Mesothelial cell of epicardium (in vitro differentiated cells): ENCODE measurements at places on chromosomes 12 and 14. TPM values are rescaled to one million over a fixed set of nuclear protein-coding genes. Genes with fewer than 3 reads are reported as not detected.

Gene BDKRB2
- total RNA-seq: 10.1 to 11.5 TPM (median 11.3 TPM) in 3 replicates

Gene AMN1
- total RNA-seq: 14.6 to 17.5 TPM (median 15.3 TPM) in 3 replicates

Gene CLEC14A
- 0.13 TPM in 1 of 3 replicates, not detected in the others for total RNA-seq

Gene CLEC4C
- not detected in 3 replicates for total RNA-seq

Gene OR10G3
- total RNA-seq: not detected in 3 replicates

Gene GPR135
- 3.7 to 4.2 TPM (median 3.8 TPM) in 3 replicates for total RNA-seq

Gene C12orf42
- 0.11 to 0.18 TPM in 2 of 3 replicates, not detected in the other for total RNA-seq

Gene MYO1H
- total RNA-seq: not detected in 3 replicates

Gene NUBPL
- total RNA-seq: 19.7 to 22.6 TPM (median 22.1 TPM) in 3 replicates

Gene SPTSSA
- total RNA-seq: 10.4 to 11.4 TPM (median 11.3 TPM) in 3 replicates

Gene TAS2R50
- total RNA-seq: 3.3 to 3.4 TPM (median 3.3 TPM) in 3 replicates

Gene CABP1
- 0.43 to 1.1 TPM (median 0.55 TPM) in 3 replicates for total RNA-seq

Gene TSHR
- not detected in 3 replicates for total RNA-seq

Gene FAM222A
- 1.1 to 1.9 TPM (median 1.6 TPM) in 3 replicates for total RNA-seq

Gene MMP19
- 3.1 to 3.3 TPM (median 3.3 TPM) in 3 replicates for total RNA-seq

Gene NPFF
- not detected in 3 replicates for total RNA-seq

Gene CCDC197
- total RNA-seq: not detected in 3 replicates

Gene CMTM5
- 0.29 TPM in 1 of 3 replicates, not detected in the others for total RNA-seq

Gene MCRS1
- total RNA-seq: 65.6 to 72.4 TPM (median 68.1 TPM) in 3 replicates

Gene LMO3
- 0.53 to 0.69 TPM (median 0.61 TPM) in 3 replicates for total RNA-seq

Gene L3HYPDH
- 27.6 to 31.9 TPM (median 27.9 TPM) in 3 replicates for total RNA-seq

Gene FAM177A1
- total RNA-seq: 48.5 to 53.0 TPM (median 49.3 TPM) in 3 replicates

Gene DPPA3
- 0.71 to 0.81 TPM in 2 of 3 replicates, not detected in the other for total RNA-seq

Gene KRT6B
- not detected in 3 replicates for total RNA-seq

Gene TMPRSS12
- 0.24 to 0.27 TPM in 2 of 3 replicates, not detected in the other for total RNA-seq

Gene INSM2
- not detected in 3 replicates for total RNA-seq

Gene SLC5A8
- total RNA-seq: not detected in 3 replicates

Gene DCTN2
- total RNA-seq: 102 to 103 TPM (median 102 TPM) in 3 replicates

Gene CCDC60
- 2.2 to 3.3 TPM (median 2.5 TPM) in 3 replicates for total RNA-seq

Gene AICDA
- not detected in 3 replicates for total RNA-seq
